HFFc6 (cell line): ENCODE measurements at places on chromosomes 12 and 14. TPM values are rescaled to one million over a fixed set of nuclear protein-coding genes. Genes with fewer than 3 reads are reported as not detected.

DNA sequence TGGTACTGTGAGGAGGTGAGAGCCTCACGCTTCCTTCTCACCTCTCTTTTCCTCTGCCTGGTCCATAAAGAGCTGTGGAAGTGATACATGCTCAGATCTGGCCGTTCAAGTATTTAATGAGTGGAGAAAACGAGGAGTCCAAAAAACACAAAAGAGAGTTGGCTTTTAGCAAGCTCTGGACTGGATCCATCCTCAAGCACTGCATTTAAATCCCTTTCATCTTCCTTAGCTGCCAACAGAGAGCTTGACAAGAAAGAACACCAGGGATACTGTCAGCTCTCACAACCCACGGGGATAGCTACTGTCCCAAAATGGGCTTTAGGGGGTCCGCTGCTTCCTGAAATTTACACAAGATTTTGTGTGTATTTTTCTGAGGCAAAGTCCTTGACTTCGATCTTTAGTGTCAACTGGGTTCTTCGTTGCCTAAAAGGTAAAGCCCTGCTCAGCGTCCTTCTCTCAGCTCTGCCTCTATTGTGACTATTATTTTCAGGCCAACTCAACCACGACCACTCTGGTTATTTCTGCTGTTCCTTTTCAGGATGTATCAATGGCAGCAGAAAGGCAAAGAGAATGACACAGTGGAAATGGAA is 120.9 kb downstream of the TMTC1 start:
- no peak for DNase-seq

GRCh38 chr12:3473171-3473570 is 17.8 kb upstream of the PRMT8 start:
- DNase-seq, result no peak

DNA sequence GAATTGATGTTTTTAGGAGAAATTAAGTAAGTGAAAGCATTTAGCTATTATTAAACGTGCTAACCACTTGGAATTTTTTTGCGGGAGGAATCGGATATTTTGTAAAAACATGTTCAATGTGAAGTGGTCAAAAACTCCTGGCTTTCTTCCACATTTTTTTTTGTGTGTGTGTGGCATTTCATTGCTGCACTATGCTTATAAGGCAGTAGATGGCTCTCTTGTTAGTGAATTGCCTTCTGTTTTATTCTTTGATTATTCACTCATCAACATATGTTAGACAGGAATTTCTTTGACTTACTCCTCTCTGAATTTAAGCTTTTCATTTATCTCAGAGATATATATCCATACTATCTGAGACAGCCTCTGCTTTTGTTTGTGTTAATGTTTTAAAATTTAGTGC is 71.3 kb downstream of the DERA start:
- peak; percentile 63 for DNase-seq

The C12orf42 gene
- not detected in 3 replicates for total RNA-seq
